MCF 10A (cell line): ENCODE measurements at places on chromosomes 13 and 19.

DNA sequence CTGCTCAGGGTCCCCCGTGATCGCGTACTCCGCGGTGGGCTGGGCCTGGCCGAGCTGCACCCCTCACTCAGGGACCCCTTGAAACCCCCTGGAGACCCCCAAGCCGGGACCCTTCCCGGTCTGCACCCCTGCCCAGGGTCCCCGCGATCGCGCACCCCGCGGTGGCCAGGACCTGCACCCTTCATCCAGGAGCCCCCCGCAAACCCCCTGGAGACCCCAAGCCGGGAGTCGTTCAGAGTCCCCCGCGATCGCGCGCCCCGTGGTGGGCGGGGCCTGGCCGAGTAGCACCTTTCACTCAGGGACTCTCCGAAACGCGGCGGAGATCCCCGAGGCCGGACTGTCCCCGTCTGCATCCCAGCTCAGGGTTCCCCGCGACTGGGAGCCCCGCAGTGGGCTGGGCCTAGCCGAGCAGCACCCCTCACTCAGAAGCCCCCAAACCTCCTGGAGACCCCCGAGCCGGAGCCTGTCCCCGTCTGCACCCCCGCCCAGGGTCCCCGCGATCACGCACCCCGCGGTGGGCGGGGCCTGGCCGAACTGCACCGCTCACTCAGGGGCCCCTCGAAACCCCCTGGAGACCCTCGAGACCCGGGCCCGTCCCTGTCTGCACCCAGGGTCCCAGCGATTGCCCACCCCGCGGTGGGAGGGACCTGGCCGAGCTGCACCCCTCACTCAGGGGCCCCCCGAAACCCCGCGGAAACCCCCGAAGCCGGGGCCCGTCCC, 748 bp downstream of the LMNB2 start:
- H3K4me3 ChIP-seq, result peak overlapping the region; percentile 77
- peak overlapping the region; percentile 85 for H3K27ac ChIP-seq
- peaks cover 18% of the 10 kb centered on the region for H3K4me1 ChIP-seq
- H3K27me3 ChIP-seq, result no peaks in the 10 kb centered on the region
- peak; percentile 30 for DNase-seq
- no peaks in the 10 kb centered on the region for H3K36me3 ChIP-seq

GRCh38 chr13:113328851-113329250, 31.8 kb downstream of the LAMP1 start:
- no peak overlapping the region for H3K4me3 ChIP-seq
- no peak overlapping the region for H3K27ac ChIP-seq
- peaks cover 10% of the 10 kb centered on the region for H3K36me3 ChIP-seq
- no peak for DNase-seq
- no peaks in the 10 kb centered on the region for H3K4me1 ChIP-seq

DNA sequence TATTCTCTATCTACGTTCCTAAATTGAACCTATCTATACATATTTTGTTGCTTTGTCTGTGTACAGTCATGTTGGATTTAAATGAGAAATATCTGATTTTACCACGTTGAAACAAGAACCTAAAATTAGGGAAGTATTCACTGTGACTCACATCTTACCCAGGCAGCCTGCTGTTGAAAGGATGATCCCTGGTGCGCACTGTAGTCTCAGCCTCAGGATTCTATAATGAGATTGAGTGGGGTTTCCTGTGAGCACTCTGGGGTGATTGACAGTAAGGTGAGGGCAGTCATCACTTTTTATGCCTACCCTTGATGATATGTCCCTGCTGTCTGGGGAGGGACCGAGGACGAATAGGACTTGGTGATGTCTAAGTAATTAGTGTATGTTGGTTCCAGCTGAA, 35.4 kb downstream of the PCCA start:
- H3K27ac ChIP-seq, result no peak overlapping the region
- H3K4me1 ChIP-seq, result no peaks in the 10 kb centered on the region
- no peak for DNase-seq
- no peak overlapping the region for H3K4me3 ChIP-seq
- no peaks in the 10 kb centered on the region for H3K27me3 ChIP-seq

GRCh38 chr13:41788552-41788951, 172.4 kb downstream of the VWA8 start:
- no peaks in the 10 kb centered on the region for H3K4me1 ChIP-seq
- no peak overlapping the region for H3K27ac ChIP-seq
- peaks cover 6% of the 10 kb centered on the region for H3K36me3 ChIP-seq
- H3K27me3 ChIP-seq, result no peaks in the 10 kb centered on the region
- no peak overlapping the region for H3K4me3 ChIP-seq

- no peak for DNase-seq
- H3K27ac ChIP-seq, result no peak overlapping the region
- no peaks in the 10 kb centered on the region for H3K36me3 ChIP-seq
- H3K4me3 ChIP-seq, result no peak overlapping the region
- H3K4me1 ChIP-seq, result no peaks in the 10 kb centered on the region
- H3K27me3 ChIP-seq, result no peaks in the 10 kb centered on the region
Observed at GRCh38 chr13:31859571-31859970, 120.2 kb downstream of the RXFP2 start.

DNA sequence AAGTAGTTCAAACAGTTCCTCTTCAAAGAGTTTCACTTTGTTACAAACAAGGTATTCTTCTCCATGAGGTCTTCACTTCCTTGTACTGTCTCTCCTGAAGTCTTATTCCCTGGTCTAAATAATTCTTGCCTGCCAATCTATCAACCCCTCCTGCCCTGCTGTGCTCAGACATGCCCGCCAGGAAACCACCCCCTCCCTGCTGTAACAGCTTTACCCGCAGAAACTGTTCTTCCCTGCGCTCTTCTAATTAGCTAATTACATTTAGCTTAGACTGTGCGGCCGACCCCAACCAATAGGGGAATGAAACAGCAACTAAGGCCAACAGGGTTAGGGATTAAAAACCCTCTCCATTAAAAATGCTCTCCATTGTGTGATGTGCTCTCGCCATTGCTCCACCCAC, 46.7 kb downstream of the ZNF846 start:
- peak; percentile 11 for DNase-seq
- peak overlapping the region; percentile 27 for H3K4me3 ChIP-seq
- no peaks in the 10 kb centered on the region for H3K27me3 ChIP-seq
- peaks cover 9% of the 10 kb centered on the region for H3K4me1 ChIP-seq

- H3K4me3 ChIP-seq, result no peak overlapping the region
- no peak for DNase-seq
- no peaks in the 10 kb centered on the region for H3K4me1 ChIP-seq
- H3K27me3 ChIP-seq, result no peaks in the 10 kb centered on the region
- H3K36me3 ChIP-seq, result no peaks in the 10 kb centered on the region
Observed at GRCh38 chr13:84352946-84353345, 470.7 kb upstream of the SLITRK1 start.

DNA sequence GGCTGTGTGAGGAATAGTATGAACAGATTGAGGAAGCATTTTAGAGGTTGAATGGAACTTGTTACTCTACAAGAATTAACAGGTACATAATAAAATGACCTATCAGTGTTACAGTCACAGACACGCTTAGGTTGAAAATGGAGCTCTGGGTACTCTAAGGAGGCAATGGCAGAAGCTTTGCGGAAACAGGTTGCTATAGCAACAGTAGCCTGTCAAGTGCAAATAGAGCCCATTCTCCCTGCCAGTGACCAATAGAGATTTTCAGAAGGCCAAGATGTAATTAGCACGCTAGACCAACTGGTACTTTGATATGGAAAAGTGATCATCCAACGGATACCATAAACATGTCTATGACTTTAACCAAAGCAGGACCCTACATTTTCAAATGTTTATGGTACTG, 148.5 kb upstream of the FREM2 start:
- peaks cover 29% of the 10 kb centered on the region for H3K27me3 ChIP-seq
- DNase-seq, result no peak
- no peaks in the 10 kb centered on the region for H3K36me3 ChIP-seq
- no peak overlapping the region for H3K27ac ChIP-seq

DNA sequence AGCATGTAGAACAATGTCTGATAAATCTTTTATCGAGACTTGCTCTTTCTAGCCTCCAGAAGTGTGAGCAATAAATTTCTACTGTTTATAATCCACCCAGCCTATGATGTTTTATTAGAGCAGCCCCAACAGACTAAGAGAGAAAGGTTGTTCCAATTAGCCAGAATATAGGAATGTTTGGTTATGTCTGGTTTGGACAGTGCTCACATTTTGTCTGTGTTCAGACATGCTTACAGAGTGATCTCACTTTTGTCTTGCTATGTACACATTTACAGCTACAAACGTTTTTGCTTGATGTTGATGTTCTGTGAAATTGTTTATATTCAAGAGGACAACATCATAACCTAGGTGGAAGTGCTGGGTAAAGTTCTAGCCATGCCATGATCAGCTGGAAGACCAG, 18.0 kb upstream of the EVI5L start:
- H3K4me3 ChIP-seq, result no peak overlapping the region
- no peaks in the 10 kb centered on the region for H3K27me3 ChIP-seq
- no peak overlapping the region for H3K27ac ChIP-seq
- no peak for DNase-seq
- no peaks in the 10 kb centered on the region for H3K36me3 ChIP-seq

DNA sequence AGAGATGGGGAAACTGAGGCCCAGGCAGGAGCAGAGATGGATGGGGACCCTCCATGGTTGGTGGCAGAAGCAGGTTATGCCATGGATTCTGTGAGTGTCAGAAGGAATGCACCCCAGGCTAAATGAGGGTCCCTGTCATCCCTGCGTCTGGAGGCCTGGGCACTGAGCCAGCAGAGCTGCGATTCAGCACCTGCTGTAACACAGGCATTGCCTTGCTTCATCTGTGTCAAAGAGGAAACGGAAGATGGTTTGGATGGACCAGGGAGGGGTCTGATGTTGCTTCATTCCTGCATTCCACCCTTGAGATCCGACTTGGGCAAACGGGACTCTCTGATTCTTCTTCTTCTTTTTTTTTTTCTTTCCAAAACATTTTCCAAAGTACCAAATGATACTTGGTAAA, 1.2 kb downstream of the C5AR1 start:
- peak; percentile 94 for DNase-seq
- peaks cover 7% of the 10 kb centered on the region for H3K36me3 ChIP-seq
- H3K4me3 ChIP-seq, result no peak overlapping the region
- H3K27ac ChIP-seq, result no peak overlapping the region
- H3K27me3 ChIP-seq, result no peaks in the 10 kb centered on the region

DNA sequence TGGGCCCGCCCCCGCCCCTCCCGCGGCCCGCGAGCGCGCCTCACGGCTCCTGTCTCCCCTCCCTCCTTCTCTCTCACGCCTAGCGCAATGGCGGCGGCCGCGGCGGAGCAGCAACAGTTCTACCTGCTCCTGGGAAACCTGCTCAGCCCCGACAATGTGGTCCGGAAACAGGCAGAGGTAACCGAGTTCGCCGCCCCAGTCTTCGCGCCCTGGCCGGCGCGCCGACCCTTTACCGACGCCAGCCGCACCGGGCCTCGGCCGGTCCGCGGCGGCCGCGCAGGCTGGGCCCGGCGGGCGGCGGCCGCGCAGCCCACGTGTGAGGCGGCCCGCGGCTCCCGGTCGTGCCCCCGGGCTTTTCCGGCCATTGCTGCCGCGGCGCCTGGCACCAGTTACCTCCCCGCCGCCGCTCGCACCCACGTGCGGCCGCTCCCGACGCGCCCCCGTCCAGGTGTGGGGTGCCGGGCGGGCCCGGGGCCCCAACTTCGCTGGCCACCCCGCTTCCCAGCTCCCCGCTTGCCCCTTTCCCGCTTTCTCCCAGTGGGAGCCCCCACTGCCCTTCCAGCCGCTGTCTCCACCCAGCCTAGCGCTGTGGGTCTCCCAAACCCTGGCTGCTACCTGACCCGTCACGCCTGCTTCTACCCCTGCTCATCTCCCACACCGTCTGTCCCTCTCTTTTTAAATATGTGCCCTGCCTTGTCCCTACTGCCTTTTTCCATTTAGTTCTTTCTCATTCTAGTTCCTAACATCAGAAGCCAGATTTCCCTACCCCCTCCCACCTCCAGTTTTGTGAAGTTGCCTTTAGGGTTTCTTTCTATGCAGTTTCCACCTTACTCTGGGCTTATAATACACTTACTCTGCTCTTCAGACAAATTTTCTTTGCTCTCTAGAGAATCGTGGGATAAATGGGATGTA, 23.4 kb downstream of the IPO5 start:
- DNase-seq, result peak; percentile 30
- H3K4me1 ChIP-seq, result peaks cover 11% of the 10 kb centered on the region
- H3K27ac ChIP-seq, result peak overlapping the region; percentile 95
- H3K27me3 ChIP-seq, result no peaks in the 10 kb centered on the region
- H3K36me3 ChIP-seq, result peaks cover 5% of the 10 kb centered on the region
- H3K4me3 ChIP-seq, result peak overlapping the region; percentile 91

DNA sequence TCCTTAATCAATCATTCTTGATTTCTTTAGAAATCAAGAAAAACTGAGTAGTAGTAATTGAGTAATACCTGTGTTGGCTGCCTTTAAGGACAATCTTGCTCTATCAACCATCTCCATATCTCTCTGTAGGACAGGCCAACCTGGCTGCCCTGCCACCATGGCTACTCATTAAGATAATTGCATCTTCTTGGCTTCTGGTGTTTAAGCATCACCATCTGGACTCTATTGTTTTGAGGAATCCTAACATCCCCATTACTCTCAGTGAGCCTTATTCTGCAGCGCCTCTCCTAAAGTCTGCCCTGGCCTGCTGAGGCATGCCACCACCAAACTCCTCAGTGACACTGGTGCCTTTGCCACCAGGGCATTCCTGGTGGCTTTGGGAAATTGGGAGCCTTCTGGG, 442.6 kb upstream of the ZNF507 start:
- no peaks in the 10 kb centered on the region for H3K4me1 ChIP-seq
- no peak for DNase-seq
- no peaks in the 10 kb centered on the region for H3K27me3 ChIP-seq
- no peak overlapping the region for H3K27ac ChIP-seq
- no peak overlapping the region for H3K4me3 ChIP-seq
- H3K36me3 ChIP-seq, result no peaks in the 10 kb centered on the region

DNA sequence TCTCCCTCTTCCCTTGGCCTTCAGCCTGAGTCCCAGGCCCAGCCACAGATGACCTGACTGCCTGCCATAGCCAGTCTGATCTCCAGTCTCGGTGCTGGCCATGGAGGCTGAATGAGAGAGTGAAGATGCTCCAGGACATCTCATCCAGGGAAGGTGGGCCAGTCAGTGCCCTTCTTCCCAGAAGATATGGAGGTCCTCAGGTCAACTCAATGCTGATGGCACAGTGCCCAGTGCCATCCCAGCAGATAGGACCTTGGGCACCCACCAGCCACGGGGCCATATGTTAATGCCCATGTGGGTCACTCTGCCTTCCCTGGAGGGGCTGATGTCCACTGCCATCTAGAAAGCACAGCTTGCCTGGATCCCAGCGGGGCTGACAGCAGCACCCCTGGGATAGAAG, 7.2 kb downstream of the VSTM2B start:
- H3K4me1 ChIP-seq, result no peaks in the 10 kb centered on the region
- peaks cover 12% of the 10 kb centered on the region for H3K36me3 ChIP-seq
- H3K27me3 ChIP-seq, result no peaks in the 10 kb centered on the region
- H3K27ac ChIP-seq, result no peak overlapping the region
